T-helper 2 cell (primary cell): ENCODE measurements at places on chromosomes 11 and 22.

- DNase-seq: no peak
These were observed 129.0 kb upstream of the TIMP3 start for GRCh38 chr22:32672542-32672941.

GRCh38 chr11:118622376-118623268 lies 15.2 kb downstream of the PHLDB1 start:
- DNase-seq: no peak

GRCh38 chr22:46111645-46112306 lies 38.5 kb upstream of the PPARA start:
- DNase-seq: no peak

- DNase-seq: no peak
These were observed 19.8 kb upstream of the CCDC89 start for GRCh38 chr11:85705800-85706199.

DNA sequence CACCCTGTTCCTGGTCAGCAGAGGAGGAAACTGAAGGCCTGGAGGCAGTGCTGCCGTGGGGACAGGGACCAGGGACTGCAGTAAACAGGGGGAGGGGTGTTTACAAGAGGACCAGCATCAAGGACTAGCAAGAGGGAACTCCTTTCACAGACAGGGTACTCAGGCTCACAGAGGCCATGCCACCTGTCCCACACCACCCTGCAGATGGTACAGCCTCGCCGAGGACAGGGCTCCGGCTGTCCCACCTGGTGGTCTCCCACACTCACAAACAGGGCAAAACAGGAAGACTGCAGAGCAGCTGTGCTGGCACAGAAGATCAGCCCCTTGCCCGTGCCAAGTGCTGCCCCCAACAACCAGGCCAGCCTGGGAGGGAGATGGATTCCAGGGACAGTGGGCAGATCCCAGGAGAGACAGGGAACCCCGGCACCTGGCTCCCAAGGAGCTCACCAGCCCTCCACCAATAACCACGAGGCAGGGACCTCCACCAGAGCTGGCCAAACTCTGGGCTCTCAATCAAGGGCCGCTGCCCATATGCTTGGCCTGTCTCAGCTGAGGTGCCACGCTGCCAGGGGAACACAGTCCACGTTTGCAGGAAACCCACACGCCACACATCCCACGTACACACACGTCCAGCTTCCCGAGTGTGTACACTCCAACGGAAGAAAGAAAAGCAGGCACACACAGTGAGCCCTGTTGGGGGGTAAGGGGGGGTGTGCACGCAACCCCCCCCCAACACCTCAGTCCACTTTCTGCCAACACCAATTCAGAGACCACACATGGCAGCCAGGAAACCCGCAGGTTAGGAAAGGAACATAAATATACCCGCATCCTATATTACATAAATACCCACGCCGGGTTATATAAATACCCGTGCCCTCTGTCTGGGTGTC lies 2.1 kb downstream of the CSNK1E start:
- no peak for DNase-seq

GRCh38 chr22:38860283-38861169 lies 11.5 kb downstream of the CBX6 start:
- DNase-seq: no peak

DNA sequence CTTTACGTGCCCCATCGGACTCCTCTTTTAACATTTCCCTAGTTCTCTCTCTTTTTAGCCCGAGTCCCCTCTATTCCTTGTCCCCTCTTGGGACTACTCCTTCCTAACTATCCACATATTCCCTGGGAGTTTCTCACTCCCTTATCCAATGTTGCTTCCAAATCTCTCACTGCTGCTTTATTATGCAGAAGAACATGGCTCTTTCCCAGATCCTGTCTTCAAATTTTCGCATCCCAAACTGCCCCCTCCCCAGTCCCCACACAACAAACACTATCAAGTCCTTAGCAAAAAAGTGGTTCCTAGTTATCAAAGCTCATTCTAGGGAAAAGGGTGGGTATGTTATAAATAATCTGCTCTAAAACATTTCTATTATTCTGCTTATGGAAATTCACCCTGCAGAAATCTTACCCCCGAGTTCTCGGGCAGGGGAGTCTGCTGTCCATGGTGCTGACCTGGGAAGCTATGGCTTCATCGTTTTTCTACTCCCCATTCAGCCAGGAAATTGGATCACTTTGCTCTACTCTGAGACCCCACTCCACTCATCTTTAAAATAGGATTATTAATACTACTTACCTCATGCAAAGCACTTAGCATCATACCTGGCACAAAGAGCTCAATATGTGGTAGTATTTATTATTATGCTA lies 393.5 kb downstream of the BUD13 start:
- DNase-seq: no peak
